Foreskin keratinocyte (primary cell): ENCODE measurements at places on chromosomes 16 and 17. TPM values are rescaled to one million over a fixed set of nuclear protein-coding genes. Genes with fewer than 3 reads are reported as not detected.
A peak's percentile ranks its signal among the peaks of the same experiment; 100 is the strongest.

GRCh38 chr17:48626245-48627117 lies at the start of gene HOXB9:
TSS of gene HOXB9 (minus strand) at chr17:48626358. CDS start at chr17:48626269, 89 bp downstream.
- DNase-seq: no peak

GRCh38 chr17:76586741-76587487 lies 1.3 kb upstream of the ST6GALNAC2 start:
- peak; percentile 58 for DNase-seq

- no peak for DNase-seq
Measured at GRCh38 chr16:24890746-24891145, 45.0 kb downstream of the SLC5A11 start.

DNA sequence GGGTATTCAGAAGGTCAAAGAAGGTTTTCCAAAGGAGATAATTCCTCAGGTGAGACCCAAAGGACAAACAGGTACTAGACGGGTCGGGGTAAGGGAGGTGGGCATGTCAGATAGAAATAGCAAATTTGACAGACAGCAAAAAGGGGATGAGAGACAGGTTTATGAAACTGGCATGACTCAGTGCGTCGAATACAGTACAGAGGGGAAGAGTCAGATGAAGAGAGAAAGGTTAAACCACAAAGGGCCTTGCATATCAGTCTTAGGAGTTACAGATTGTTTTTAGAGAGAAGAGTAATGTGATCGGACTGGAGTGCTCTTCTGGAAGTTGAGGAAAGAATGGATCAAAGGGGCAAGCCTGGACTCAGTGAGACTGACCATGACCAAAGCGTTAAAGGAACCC lies 88.4 kb downstream of the ZZEF1 start:
- DNase-seq: no peak

The AMFR gene
- total RNA-seq: 68.3 and 69.7 TPM in 2 replicates

GRCh38 chr17:47276444-47276843 lies 22.8 kb downstream of the ITGB3 start:
- no peak for DNase-seq

GRCh38 chr17:59963738-59964481 lies 630 bp downstream of the RNFT1 start:
- DNase-seq: peak; percentile 28

GRCh38 chr16:9340526-9341256 lies 249.2 kb downstream of the HAPSTR1 start:
- DNase-seq: no peak

DNA sequence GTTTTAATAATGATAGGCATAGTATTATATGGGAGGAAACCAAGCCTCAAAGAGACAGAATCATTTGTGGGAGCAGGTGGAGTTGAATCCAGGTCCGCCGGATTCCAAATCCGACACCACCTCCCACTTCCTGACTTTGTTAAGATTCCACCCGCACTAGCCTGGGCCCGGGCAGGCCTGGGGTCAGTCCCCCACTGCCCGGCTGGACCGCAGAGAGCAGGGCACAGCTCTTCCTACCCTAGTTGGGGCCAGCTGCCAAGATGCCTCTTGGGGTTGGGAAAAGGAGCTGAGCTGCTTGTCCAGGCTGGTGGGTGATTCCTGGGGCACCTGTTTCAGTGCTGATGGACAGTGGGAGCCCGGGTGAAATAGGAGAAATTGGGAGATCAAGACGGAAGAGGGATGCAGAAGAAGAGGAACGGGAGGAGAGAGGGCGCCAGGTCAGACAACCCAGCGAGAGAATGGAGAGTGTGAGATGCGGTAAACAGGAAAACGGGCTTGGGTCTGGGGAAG lies 53.9 kb downstream of the OR1D5 start:
- no peak for DNase-seq

DNA sequence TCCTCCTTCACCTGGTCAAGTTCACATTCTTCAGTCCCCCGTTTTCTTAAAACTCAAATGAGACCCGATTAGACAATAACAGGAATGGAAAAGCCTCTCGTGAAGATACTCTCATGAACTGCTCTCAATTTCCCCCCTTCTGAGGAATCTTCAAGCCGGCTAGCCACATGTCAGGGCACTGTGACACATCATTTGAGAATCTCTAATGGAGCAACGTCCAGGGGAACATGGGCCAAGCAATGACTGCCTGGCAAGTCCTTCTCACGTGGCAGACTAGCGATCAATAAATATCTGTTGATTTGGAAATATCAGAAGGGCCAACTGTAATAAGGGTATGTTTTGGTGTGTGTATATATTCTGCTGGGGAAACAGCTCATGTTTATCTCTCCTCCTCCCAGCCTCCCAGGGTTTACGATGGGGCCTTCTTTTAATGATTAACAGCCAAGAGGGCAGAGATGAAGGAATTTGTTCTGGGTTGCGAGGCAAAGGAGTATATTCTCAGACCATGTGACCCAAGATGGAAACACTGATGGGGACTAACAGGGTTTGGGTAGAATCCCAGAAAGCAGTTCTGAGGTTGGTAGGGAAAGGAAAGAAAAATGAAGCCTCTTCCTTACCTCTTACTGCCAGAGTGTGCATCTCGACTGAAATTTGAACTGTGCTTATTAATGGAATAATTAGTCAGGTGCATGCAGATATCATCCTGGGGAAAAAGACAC lies 21.4 kb downstream of the TTLL6 start:
- no peak for DNase-seq

DNA sequence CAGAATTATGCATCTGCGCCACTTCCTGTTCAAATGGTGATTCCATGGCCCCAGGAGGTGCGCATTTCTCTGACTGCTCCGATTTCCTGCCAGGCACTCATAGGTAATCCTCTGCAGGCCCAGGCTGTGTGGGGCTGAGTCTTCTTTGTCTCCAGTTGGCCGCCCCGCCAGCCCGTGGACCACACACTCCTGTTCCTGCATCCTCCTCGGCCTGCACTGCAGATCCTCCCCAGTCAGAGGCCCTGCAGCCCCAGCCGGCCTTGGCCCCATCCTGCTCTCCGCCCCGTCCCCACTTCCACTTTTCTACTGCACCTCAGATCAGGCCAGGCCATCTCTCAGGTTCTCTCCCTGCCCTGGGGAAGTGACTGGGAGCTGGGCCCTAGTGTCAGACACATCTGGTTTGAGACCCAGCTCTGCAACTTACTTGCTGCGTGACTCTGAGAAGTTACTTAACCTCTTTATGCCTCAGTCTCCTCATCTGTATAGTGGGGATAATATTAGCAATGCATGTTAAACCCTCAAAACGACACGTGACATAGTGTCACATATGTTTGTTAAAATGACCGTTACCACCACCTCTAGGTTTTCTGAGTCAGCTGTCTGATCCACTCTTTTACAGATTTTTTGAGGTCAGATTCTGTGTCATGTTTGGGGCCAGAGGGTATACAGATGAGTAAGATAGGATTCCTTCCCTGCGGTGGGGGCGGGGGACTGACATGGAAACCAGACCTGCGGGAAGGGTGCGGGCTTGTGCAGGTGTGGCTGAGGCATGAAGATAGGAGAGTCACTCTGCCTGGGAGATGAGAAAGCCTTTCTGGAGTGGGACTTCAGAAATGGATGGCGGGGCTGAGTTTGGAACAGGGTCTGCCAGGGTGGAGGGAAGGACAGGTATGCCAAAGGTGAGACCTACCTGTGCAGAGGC lies 12.8 kb downstream of the RAB11FIP4 start:
- peak; percentile 25 for DNase-seq

The SCPEP1 gene
- total RNA-seq: 29.3 and 31.6 TPM in 2 replicates

The ACSM3 gene
- 0.44 and 0.67 TPM in 2 replicates for total RNA-seq

DNA sequence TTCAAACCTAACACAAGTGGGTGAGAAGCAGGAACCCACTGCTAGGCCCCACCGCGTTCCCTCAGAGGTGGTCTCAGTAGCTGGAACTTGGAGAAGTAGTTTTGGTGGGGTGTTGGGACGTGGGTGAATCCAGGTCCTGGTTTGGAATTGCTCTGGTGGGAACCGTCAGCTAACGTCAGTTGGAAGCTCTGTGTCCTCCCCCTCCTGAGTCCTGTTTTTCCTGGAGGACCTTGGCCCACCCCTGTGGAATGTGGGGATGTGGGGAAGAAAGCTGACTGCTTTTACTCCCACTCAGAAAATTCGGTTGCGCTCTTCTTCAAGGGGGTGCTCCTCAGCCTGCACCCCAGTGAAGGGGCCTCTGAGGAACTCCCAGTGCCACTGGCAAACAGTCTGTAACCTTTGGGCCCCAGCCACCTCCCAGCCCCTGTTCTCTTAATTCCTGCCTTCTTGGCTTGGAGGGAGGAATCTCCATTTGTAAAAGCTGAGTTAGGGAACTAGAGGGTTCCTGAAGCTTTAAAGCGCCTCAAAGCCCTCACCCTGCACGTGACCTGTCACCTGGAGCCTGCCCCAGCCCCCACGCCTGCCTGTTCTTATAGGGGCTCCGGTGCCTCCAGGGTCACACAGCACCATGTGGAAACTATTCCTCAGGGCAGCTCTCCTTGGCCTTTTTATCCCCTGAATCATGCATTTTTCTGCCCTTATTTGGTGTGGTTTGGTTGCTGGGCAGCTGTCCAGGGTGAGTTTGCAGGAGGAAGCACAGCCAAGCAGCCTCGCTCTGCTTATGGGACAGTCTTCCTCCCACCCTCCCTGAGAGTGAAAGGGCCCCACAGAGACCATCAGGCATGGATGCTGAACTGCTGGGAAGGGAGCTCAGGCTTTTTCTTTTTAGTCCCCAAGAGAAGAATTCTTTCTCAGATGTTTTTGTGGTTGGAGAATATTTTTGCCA lies 16.2 kb upstream of the NAGLU start:
- peak; percentile 89 for DNase-seq

The NPIPB2 gene
- 1.8 and 2.0 TPM in 2 replicates for total RNA-seq

GRCh38 chr16:18932243-18932987 lies 6.2 kb upstream of the SMG1 start:
- DNase-seq: no peak

DNA sequence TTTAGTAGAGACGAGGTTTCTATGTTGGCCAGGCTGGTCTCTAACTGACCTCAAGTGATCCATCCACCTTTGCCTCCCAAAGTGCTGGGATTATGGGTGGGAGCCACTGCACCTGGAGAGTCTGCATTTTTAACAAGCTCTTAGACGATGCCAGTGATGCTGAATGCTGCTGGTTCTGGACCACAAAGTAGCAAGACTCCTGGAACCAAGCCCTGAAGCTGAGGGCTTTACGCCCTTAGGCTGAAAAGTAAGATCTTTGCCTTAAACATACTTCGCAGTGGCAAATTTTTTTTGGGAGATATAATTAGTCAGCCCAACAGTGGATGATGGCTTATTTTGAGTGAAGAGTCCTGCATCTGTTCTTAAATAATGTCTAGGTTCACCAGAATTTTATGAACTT lies 14.0 kb downstream of the METTL9 start:
- no peak for DNase-seq

The CCL1 gene
- not detected in 2 replicates for total RNA-seq

The PRR11 gene
- total RNA-seq: 65.4 and 74.1 TPM in 2 replicates

- DNase-seq: no peak
Measured at GRCh38 chr16:74998481-74999218, at the start of gene ZNRF1. TSS of gene ZNRF1 (plus strand) at chr16:74999024. CDS start at chr16:74999672, 648 bp downstream.

GRCh38 chr17:51259564-51260236 lies at the start of gene MBTD1:
TSS of gene MBTD1 (minus strand) at chr17:51260049. CDS start at chr17:51225161, 34,888 bp downstream.
- DNase-seq: peak; percentile 93

DNA sequence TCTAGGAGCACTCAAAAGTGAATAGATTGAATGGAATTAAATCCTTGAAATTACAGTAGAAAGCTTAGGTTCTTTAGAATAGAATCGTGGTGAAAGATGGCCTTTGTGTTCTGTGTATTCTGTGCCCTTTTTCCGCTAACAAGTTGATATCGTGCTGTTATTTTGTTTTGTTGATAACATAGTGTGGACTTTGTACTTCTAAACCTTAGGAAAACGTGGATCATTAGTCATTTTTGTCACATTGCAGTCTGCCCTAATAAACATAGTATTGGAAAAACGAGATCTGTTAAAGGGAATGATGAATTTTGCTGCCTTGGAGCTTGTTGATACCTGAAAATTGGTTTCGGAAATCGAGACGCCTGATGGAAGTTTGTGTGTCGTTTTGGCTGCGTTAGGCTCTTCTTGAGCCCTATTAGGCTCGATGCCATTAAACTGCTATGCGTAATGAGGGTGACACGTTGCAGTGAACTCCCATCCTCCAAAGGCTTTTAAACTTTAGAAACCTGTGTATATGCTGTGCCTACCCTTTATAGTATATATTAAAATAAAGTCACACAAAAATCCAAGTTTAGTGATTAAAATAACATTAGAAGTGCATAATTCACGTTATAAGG lies 145.7 kb downstream of the PRKCA start:
- DNase-seq: no peak

DNA sequence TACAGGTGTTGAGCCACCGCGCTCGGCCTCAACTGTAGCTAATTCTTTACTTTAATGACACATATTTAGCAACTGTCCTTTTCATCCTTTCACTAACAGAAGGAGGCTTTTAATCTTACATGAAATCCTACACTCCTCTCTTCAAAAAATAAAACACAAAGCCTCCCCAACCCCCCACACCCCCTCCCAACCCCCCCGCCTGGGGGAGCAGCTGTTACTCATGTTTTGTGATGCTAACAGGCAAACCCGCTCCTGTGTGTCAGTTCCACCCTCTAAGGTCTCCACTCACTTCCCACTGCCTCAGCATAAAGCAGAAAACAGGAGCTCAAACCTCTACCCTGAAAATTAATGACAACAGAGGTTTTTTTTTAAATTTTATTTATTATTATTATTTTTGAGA lies 55.4 kb upstream of the SLC25A19 start:
- no peak for DNase-seq

- no peak for DNase-seq
Measured at GRCh38 chr17:4540687-4541327, 14.4 kb downstream of the MYBBP1A start.

The DOK4 gene
- 12.8 and 15.8 TPM in 2 replicates for total RNA-seq
